ENCODE measurements at places on chromosomes 5 and 9.

GRCh38 chr5:135560858-135561257 lies 17.9 kb downstream of the CXCL14 start:
- peak; percentile 67 for DNase-seq

GRCh38 chr5:776862-777711 lies 7.4 kb downstream of the ZDHHC11B start:
- no peak for DNase-seq

DNA sequence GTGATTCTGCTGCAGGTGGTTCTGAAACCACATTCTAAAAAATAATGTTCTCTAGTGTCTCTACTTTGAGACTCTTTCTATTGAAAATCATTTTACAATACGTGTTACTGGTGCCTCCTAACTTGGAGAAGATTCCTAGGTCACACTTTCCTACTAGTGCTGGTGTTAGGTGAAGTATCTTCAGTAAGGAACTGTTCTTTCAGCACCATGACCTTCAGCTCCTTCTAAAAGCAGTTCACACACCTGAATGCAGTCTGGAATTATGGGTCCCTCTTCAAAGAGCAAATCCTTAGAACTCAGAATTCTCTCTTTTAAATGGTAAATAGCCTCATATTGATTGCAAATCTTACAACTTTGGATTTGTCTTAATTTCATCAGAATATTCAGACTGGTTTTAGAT lies 10.6 kb upstream of the DPYSL3 start:
- no peak for DNase-seq

DNA sequence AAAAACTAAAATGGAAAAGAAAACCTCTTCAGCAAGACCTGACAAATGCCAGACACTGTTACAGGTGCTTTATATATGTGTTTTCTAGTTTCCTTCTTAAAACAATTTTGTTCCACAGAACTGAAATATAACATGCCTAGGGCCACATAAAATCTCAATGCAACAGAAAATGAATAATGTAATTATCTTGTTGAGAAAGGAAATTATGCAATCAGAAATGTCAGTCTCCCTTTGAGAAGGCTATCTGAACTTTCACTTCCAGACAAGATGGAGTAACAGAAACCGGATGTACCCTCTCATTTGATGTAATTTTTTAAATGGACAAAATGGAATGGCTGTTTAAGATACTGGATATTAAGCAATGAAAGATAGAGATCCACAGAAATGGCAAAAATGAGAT lies 79.2 kb downstream of the AGTPBP1 start:
- peak; percentile 38 for DNase-seq

DNA sequence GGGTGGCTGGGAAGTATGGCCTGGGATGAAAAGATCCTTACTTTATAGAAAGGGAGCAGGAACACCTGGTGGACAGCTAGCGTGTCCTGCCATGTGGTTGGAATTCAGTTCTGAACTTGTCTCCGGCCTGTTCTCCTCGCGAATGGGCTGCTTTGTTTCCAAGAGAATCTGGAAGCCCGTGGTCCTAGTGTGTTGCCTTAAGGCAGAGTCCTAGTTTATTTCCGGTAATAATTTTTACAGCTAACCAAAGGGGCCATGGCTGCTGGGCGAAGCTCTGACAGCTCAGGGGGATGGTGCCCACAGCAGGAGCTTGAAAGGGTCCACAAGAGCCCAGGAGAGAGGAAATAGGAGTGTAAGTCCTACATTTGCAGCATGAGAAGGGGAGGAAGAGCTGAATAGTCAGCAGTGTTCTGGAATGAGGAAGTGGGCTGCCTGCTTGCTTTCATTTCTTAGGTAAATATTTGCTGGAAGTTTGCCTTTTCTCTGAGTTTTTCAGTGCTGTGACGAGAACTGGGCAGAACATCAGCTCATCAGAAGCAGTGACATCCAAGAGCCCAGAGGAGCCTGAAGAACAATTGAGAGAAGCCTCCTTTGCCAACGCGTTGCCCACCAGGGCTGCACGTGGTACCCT lies 13.1 kb upstream of the IGFBPL1 start:
- DNase-seq, result no peak

DNA sequence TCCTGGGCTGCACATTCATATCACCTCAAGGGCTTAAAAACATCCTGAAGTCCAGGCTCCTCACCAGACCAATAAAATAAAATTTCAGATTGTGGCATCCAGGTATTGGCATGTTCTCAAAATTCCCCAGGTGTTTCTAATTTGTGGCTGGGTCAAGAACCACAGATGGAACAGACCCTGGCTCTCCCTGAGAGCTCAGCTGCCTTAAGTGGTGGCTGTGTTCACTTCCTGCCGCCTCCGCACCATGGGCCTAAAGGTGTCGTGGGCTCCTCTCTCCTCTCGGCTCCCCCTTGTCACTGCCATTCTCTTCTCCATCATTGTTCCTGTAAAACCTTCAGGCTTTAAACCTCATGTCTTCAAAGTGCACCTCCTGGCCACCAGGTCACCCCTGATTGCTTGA lies 17.8 kb upstream of the CCNJL start:
- no peak for DNase-seq

DNA sequence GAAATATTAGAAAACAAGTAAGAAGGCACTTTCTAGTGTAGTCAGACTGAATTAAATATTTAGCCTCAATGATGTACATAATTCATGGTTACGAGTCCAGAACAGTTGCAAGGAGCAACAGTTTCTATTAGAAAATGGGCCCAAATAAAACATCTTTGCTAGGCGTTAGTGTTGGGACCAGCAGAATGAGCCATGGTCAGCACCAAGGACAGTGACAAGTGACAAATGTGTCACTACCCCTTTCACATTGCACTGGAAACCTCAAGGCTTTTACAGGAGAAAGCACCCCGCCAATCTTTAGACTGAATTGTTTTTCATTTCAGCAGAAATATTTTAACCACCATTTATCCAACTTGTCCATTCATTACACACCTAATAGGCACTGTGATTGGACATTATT lies 301.3 kb upstream of the ADCY2 start:
- no peak for DNase-seq

DNA sequence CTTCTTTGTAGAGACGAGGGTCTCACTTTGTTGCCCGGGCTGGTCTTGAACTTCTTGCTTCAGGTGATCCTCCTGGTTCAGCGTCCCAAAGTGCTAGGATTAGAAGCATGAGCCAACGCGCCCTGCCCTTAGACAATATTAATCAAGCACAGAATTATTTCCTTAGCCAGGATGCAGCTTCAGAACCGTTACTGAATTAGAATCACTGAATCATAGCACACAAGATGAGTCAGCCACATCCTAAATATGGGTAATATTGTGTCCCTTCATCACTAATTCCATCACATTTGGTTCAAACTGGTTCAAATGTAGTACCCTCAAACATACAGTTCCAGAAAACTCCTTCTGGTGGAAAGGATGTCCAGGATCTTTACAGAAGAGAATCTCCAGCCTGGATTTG lies 82.7 kb downstream of the BNC2 start:
- no peak for DNase-seq

DNA sequence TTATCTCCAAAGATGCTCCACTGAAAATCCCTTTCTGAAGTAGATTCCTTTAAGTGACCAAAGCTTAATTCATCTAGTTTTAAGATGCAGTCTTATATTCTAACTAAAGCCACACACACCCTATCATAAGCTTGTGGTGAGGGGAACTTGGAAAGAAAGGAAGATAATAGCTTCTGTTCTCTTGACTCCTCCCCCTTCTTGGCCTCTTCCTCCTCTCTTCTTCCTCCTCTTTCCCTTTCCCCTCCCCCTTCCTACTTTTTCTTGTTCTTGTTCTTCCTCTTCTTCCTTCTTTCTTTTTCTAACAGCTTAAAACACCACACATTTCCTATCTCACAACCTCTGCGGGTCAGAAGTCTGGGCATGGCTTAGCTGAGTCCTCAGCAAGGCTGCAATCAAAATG lies 23.5 kb downstream of the IL7R start:
- no peak for DNase-seq

DNA sequence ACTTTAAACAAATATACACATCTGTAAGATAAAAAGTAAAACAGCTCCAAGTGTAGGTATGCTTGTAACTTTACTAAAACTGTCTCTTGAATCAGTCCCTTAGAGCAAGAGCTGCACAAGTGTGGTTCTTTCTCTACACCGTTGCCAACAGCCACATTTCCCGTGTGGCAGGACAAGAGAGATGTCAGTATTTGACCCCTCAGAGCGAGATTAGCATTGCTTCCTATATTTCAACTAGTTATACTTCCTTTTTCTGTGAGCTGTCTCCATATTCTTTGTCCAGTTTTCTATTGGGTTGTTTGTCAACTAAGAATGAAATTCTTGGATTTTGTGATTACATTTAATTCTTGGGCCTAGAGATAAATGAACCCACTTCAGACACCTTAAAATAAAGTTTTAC lies 8.0 kb downstream of the PLIN2 start:
- no peak for DNase-seq

GRCh38 chr5:181198905-181199519 lies 6.0 kb downstream of the TRIM7 start:
- DNase-seq, result no peak

DNA sequence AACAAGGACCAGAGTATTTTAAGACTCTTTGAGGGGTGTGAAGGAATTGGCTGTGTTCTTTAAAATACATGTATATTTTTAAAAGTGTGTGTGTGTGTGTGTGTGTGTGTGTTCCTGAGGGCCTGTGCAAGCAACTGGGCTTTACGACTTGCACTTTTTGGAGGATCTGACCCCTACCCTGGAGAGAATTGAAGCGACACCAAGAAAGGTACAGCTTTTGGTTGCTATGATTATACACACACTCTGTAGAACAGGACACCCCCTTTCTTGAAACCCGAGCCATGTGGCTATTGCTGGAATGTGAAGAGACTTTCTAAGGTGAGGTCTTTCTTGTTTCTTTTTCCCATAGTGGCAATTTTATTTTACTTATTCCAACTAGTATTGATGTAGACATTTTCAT lies 988 bp downstream of the SHISAL2B start:
- no peak for DNase-seq

GRCh38 chr5:13503017-13503416 lies 441.5 kb downstream of the DNAH5 start:
- DNase-seq, result no peak

- peak; percentile 56 for DNase-seq
These were observed 67.1 kb downstream of the KLF4 start for GRCh38 chr9:107422189-107423185.

GRCh38 chr5:95261437-95262175 lies 23.3 kb downstream of the MCTP1 start:
- peak; percentile 89 for DNase-seq

DNA sequence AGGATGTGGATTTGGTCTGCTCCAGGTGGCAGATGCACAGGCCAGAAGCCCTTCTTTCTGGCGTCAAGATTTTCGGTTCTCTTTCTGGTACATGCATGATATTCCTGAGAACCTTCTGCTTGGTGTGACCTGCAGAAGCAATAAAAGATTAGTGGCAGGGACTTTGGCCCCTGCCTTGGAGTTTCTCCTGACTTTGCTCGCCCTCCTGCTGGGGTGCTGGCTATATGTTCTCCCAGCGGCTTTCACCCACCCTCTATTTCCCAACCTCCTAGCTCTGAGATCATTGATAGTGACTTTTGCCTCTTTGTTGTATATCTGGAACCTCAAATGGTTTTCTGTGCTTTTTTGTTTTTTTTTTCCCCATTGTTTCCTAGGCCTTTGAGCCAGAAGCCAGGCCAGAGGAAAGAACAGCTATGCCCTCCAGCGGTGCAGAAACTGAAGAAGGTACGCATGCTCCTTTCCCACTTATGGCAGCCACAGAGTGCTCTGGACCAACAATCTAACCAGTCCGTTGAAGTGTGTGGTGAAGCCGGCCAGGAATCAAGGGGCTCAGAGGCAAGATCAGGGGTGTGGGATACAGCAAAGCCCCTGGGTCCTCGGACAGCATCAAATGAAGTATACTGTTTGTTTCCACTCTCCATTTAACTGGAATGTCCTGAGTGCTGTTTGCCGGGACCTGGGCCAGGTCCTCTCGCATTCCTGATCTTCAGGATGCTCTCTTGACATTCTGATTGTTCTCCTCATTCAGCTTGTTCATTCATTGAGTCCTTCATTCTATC lies 154.5 kb downstream of the ARHGEF28 start:
- DNase-seq, result no peak

- no peak for DNase-seq
These were observed 13.5 kb downstream of the ARL14EPL start for GRCh38 chr5:116045821-116046220.

GRCh38 chr9:127382541-127382940 lies 14.4 kb upstream of the SLC2A8 start:
- no peak for DNase-seq

DNA sequence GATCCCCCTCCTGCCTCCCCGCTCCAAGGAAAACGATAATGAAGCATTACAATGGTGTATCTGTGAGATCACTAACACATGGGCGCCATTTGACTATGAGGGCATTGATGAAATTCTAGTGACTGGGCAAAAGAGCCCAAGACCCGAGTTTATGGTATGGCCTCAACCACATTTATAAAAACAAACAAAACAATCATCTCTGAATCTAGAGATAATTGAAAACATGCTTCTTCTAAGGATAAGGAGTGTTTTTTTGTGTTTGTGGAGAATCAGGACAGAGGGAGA lies 100.9 kb upstream of the SEMA6A start:
- DNase-seq, result no peak

DNA sequence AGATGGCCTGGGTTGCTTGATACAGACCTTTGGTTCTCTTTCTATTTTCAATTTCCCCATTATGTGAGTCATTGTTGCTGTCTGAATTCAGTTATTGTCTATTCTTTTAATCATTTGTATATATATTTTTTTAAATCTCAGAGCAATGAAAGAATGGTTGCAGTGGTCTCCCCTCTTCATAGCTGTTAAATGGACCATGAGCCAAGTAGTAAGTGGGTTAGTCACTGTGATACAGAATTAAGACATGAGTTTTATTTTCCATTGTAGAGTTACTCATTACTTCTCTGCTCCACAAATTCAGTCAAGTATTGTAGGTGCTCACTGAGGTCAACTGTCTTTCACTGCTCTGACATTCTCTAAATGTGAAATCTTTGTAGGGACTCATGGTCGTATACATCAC lies 174.6 kb upstream of the GRAMD2B start:
- DNase-seq, result no peak

- DNase-seq, result no peak
These were observed 112.4 kb downstream of the MEF2C start for GRCh38 chr5:88770276-88771257.

DNA sequence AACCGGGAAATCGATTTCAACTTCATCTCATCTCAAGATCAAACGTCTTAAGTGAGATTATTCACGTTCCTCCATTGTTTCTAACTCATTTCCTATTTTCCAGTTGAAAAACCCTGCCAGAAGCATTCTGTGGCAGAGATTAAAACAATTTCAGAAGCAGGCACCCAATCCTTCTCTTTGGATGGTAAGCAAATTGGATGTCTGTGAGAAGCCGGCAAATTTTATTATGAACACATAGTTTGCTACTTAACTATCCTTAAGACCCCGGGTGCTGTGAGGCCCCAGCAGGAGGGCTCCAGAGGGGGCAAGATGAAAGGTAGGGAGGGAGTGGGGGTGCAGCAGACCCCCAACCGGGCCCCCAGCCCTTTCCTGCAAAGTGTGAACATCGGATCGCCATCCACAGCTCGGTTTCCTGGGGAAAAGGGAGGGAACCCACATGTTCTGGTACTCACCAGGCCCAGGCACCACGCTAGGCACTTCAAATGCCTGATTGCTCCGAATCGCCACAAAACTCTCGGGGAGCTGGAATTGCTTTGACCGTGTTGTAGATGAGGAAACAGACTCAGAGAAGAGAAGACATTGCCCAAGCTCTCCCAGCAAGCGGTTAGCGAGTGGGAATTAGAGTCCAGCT lies 167.1 kb upstream of the MVB12B start:
- DNase-seq, result no peak

- no peak for DNase-seq
These were observed 196.6 kb downstream of the MSX2 start for GRCh38 chr5:174920906-174921550.

GRCh38 chr5:170596482-170597044 lies 92.7 kb downstream of the KCNIP1 start:
- DNase-seq, result no peak

GRCh38 chr5:132458651-132459030 lies 31.9 kb downstream of the IRF1 start:
- DNase-seq, result no peak
